ENCODE measurements at places on chromosomes 12 and 14.
A peak's percentile ranks its signal among the peaks of the same experiment; 100 is the strongest.

- DNase-seq: no peak
These were observed 539.7 kb downstream of the SNAPC1 start for GRCh38 chr14:62301911-62302310.

DNA sequence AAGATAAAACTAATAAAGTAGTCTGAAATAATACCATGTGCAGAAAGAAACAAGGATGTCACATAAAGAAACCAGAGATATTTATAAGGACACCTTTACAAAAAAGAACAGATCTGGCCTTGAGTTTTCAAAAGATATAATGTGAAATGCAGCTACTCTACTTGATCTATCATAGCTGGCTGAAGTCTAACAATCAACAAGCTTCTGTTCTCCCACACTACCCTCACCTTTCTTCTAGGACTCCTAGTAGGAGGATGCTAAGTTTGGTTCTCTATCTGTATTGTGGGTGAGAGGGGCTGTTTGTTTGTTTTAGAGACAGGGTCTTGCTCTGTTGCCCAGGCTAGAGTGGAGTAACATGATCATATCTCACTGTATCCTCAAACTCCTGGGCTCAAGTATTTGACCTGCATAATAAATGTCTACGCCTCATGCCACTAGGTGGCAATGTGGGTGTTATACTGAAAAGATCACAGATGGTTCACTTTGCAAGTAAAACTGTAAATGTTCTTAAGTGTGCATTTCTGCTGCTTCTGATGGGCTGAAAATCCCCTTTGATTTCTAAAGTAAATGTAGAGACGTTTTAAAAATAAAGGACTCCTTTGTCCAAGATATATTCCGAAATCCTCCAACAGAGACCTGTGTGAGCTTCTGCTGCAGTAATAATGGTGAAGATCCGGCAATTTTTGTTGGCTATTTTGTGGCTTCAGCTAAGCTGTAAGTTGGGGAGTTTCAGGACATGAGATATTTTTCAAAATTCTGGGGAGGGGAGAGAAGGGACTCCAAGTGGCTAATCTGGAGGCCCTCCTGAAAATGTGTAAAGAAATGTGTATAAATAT lies 269.3 kb downstream of the DAD1 start:
- DNase-seq: peak; percentile 33

GRCh38 chr14:105477660-105478397 lies 3.2 kb downstream of the CRIP2 start:
- no peak for DNase-seq

GRCh38 chr14:67493092-67493717 lies 4.7 kb upstream of the TMEM229B start:
- no peak for DNase-seq

DNA sequence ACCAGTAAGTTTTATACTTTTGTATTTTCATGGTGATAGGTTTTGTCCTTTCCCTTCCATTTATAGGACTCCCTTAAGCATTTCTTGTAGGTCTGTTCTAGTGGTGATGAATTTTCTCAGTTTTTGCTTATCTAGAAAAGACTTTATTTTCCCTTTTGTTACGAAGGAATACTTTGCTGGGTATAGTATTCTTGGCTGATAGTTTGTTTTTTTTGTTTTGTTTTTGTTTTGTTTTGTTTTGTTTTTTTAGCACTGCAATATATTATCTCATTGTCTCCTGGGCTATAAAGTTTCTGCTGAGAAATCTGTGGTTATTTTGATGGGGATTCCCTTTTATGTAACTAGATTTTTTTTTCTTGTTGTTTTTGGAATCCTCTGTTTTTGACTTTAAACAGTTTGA lies 67.7 kb downstream of the FBXO33 start:
- no peak for DNase-seq

DNA sequence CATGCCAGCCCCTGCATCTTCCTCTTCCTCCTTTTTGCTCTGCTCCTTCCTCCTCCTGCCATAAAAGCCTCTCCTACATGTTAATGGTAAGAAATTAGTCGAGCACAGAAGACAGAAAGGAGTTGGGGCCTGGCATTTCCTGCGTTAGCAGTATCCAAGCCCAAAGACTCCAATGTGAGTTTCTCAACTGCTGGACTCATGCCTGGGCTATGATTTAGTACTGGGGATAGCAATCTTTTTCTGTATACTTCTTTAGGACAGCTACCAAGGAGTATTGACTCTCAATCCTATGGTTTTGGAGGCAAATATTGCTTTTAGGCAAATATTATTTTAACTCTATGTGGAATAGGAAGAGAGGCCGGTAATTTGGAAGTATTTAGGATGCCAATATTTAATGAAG lies 18.0 kb upstream of the SLC38A4 start:
- no peak for DNase-seq
